ENCODE measurements at places on chromosomes 2 and 18. TPM values are rescaled to one million over a fixed set of nuclear protein-coding genes. Genes with fewer than 3 reads are reported as not detected.

The TSPYL6 gene
- total RNA-seq, result not detected

The CDH2 gene
- total RNA-seq, result 208 TPM

The KLHL14 gene
- not detected for total RNA-seq

The GRHL1 gene
- total RNA-seq, result 0.31 TPM

The SERPINB7 gene
- not detected for total RNA-seq

The TCF23 gene
- total RNA-seq, result not detected

The TLX2 gene
- not detected for total RNA-seq

The RUFY4 gene
- total RNA-seq, result not detected

The CGREF1 gene
- 13.5 TPM for total RNA-seq

The GALR1 gene
- not detected for total RNA-seq

The MAPRE3 gene
- total RNA-seq, result 12.0 TPM

The UGT1A3 gene
- total RNA-seq, result not detected

The GAREM2 gene
- total RNA-seq, result 6.5 TPM

The MGAT5 gene
- total RNA-seq, result 27.6 TPM

The RAB6C gene
- total RNA-seq, result 0.24 TPM

The CYS1 gene
- 7.0 TPM for total RNA-seq

The PXDN gene
- total RNA-seq, result 576 TPM

The SETBP1 gene
- 28.8 TPM for total RNA-seq

The SH3RF3 gene
- total RNA-seq, result 58.8 TPM

The NHEJ1 gene
- total RNA-seq, result 12.7 TPM

The ORC4 gene
- total RNA-seq, result 29.8 TPM

The MARCO gene
- total RNA-seq, result not detected

The KCNG2 gene
- total RNA-seq, result not detected

The CKAP2L gene
- 6.1 TPM for total RNA-seq

The UGT1A4 gene
- total RNA-seq, result not detected

The UCN gene
- total RNA-seq, result 1.5 TPM

The RTP5 gene
- total RNA-seq, result not detected

The CFAP65 gene
- total RNA-seq, result not detected

The IL37 gene
- total RNA-seq, result not detected

The PAX8 gene
- not detected for total RNA-seq

The C2orf72 gene
- 1.3 TPM for total RNA-seq

Measured in chondrocyte (in vitro differentiated cells).